ENCODE measurements at places on chromosomes 11 and 22. TPM values are rescaled to one million over a fixed set of nuclear protein-coding genes. Genes with fewer than 3 reads are reported as not detected.

DNA sequence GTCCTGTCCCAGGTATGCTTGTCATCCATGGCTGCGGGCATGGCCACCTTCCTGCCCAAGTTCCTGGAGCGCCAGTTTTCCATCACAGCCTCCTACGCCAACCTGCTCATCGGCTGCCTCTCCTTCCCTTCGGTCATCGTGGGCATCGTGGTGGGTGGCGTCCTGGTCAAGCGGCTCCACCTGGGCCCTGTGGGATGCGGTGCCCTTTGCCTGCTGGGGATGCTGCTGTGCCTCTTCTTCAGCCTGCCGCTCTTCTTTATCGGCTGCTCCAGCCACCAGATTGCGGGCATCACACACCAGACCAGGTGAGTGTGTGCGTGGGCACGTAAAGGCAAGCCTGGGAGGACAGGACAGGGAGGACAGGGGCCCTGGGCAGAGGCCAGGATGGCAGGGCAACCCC is 42.4 kb downstream of the SLCO2B1 start:
- DNase-seq: no peak

DNA sequence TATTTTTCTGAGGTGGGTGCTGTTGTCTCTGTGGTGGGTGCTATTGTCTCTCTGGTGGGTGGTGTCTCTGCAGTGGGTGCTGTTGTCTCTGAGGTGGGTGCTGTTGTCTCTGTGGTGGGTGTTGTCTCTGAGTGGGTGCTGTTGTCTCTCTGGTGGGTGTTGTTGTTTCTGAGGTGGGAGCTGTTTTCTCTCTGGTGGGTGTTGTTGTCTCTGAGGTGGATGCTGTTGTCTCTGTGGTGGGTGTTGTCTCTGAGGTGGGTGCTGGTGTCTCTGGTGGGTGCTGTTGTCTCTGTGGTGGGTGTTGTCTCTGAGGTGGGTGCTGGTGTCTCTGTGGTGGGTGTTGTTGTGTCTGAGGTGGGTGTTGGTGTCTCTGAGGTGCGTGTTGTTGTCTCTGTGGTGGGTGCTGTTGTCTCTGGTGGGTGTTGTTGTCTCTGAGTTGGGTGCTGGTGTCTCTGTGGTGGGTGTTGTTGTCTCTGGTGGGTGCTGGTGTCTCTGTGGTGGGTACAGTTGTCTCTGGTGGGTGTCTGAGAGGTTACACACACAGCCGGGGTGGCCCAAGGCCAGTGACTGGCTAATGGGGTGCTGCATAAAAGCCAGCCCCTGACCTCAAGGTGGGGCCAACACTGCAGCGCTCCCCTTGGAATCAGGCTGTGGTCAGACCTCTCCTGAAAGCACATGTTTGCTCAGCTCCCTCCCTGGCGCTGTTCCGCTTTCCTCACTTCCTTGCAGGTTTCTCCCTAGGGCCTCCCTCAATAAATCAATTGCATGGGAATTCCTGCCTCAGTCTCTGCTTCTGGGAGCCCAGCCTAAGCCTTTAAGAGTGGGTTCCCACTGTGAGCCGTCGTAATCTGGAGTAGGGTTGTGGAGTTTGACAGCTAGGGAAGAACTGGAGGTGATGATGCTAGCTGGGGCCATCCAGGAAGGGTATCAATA is 31.0 kb upstream of the XBP1 start:
- DNase-seq: no peak

Gene ZBTB16
- total RNA-seq: 0.30 TPM

Gene RASL10A
- total RNA-seq: 0.96 TPM

GRCh38 chr22:47053726-47054141 is 291.3 kb downstream of the TBC1D22A start:
- DNase-seq: no peak

- DNase-seq: no peak
These were observed 50.6 kb upstream of the FTH1 start for GRCh38 chr11:62017878-62018655.

Gene MYOD1
- total RNA-seq: not detected

DNA sequence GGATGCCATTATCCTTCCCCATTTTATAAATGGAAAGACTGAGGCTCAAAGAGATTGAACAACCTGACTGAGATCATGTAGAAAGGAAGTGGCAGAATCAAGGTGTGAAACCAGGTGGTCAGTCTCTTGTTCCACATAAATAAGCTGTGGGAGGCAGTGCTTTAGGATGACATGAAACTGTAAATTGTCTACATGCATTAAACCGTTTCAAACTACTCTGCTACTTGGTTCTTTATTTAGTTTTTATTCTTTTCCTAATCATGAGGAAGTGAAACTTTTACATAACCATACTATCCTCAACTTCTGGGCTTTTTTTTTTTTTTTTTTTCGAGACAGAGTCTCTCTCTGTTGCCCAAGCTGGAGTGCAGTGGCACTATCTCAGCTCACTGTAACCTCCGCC is 34.9 kb downstream of the CADM1 start:
- no peak for DNase-seq

GRCh38 chr22:35322126-35322525 is 22.4 kb downstream of the TOM1 start:
- no peak for DNase-seq

GRCh38 chr11:128765571-128766549 is 72.0 kb downstream of the FLI1 start:
- no peak for DNase-seq

DNA sequence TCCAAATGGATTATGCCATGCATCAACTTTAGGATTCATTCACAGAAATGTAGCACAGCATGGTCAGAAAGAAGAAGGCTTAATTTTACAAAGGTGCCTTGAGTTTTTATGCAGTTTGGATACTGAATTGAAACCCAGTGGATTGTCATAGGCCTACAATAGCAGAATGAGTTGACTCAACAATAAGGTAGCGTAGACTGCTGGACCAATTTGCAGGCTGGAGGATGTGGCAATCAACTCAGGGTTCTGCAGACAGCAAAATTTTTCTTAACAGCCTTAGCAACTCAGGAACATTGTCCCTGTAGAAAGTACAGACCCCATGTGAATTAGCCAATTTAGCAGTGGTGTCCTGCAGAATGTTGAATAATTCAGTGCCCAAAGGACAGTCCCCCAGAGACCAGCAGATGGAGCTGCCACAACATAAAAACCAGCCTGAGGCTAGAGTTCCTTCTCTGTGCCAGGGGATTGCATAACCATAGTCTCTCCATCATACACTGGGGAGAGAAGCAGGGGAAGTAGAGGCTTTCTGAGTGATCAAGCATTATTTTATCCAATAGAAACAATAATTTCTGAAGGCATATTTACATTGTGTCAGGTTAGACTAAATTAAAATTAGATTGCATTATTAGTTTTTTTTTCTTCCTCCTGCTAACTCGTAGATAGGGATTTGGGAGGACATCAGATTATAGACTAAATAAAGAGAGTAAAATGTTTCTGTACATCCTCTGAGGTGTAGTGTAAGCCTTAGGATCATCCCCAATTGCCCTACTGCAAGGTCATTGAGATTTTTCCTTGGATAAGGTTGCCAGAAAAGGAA is 20.3 kb upstream of the MRPL17 start:
- peak; percentile 24 for DNase-seq

- DNase-seq: no peak
These were observed 142.7 kb downstream of the FBXO7 start for GRCh38 chr22:32617271-32617670.

- no peak for DNase-seq
These were observed 6.1 kb upstream of the TCN2 start for GRCh38 chr22:30600921-30601320.

Gene RAPSN
- total RNA-seq: 0.57 TPM

DNA sequence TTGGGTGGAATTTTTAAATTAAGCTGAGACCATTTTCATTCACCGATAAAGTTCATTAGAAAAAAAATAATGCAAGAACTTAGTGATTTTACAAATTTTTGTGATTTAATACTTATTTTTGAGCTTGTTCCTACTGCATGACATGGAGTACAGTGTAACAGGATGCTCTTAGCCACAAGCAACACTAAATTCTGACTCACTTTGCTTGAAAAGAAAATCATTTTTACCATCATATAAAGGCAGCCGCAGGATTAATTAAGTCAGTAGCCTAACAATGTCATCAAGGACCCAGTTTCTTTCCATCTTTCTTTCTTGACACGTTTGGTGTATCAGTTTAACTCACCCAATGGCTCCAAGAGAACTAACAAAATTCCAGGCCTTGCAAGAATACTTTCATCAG is 540.3 kb upstream of the LUZP2 start:
- no peak for DNase-seq

GRCh38 chr22:29044657-29045176 is 16.9 kb downstream of the C22orf31 start:
- DNase-seq: no peak

- no peak for DNase-seq
These were observed 342.5 kb downstream of the LRRC4C start for GRCh38 chr11:41116970-41117369.

Measured in HCT116 (cell line).